ENCODE measurements at places on chromosomes 13 and 19. TPM values are rescaled to one million over a fixed set of nuclear protein-coding genes. Genes with fewer than 3 reads are reported as not detected.

PTH2 gene
- not detected for total RNA-seq

CLEC17A gene
- not detected for total RNA-seq

CCDC8 gene
- not detected for total RNA-seq

ZNF415 gene
- 0.61 TPM for total RNA-seq

GARIN5A gene
- total RNA-seq, result not detected

IGFLR1 gene
- total RNA-seq, result 51.7 TPM

WDR18 gene
- total RNA-seq, result 64.5 TPM

ACER1 gene
- not detected for total RNA-seq

REX1BD gene
- 102 TPM for total RNA-seq

ZNF208 gene
- 0.30 TPM for total RNA-seq

PRPF31 gene
- total RNA-seq, result 63.6 TPM

TMEM59L gene
- not detected for total RNA-seq

FFAR1 gene
- total RNA-seq, result not detected

ZNF682 gene
- 13.7 TPM for total RNA-seq

TTYH1 gene
- total RNA-seq, result 0.93 TPM

ZNF443 gene
- 4.3 TPM for total RNA-seq

CACNG6 gene
- total RNA-seq, result not detected

PRR36 gene
- 0.06 TPM for total RNA-seq

TMEM272 gene
- 0.09 TPM for total RNA-seq

KIR3DL2 gene
- 1.8 TPM for total RNA-seq

ZNF563 gene
- total RNA-seq, result 3.3 TPM

HSPB6 gene
- total RNA-seq, result not detected

AXL gene
- total RNA-seq, result 0.29 TPM

ZNF486 gene
- 11.9 TPM for total RNA-seq

CDC42EP5 gene
- 0.61 TPM for total RNA-seq

TNFSF11 gene
- 2.4 TPM for total RNA-seq

GPR183 gene
- total RNA-seq, result 15.3 TPM

PNMA8B gene
- not detected for total RNA-seq

ZIM2 gene
- total RNA-seq, result not detected

NAXD gene
- 29.5 TPM for total RNA-seq

HS6ST3 gene
- total RNA-seq, result not detected

HSD11B1L gene
- 2.4 TPM for total RNA-seq

SHC2 gene
- total RNA-seq, result not detected

OR10H3 gene
- not detected for total RNA-seq

All from activated CD8-positive, alpha-beta memory T cell treated with anti-CD3 and anti-CD28 coated beads, Interleukin-2, amount 10 ng/mL, durations not matched to agents 7 days and 5 days (primary cell).